ENCODE measurements at places on chromosomes 16 and 17.

- no peak for DNase-seq
Measured at GRCh38 chr17:62781356-62781755, 26.8 kb downstream of the MARCHF10 start.

GRCh38 chr17:45768000-45768399, 16.1 kb upstream of the CRHR1 start:
- DNase-seq: no peak

DNA sequence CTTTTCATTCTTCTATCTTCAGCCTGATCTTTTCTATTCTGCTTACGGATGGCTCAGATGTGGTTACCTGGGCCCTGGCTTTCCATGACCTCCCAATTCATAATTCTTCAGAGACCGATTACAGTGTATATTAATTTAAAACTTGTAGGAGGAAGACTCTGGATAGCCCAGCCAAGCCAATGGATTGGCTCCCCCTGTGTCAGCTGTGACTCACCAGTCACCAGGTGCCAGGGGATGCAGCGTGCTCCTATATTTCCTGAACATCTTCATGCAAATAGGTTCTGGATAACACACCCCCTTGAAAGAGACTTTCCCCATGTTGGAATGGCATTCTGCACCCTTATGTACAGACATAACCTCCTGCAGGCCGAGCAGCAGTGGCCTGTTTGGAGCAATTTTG, 208.3 kb upstream of the WSCD1 start:
- no peak for DNase-seq

- DNase-seq: peak; percentile 49
Measured at GRCh38 chr16:642189-643049, 791 bp downstream of the MCRIP2 start.

DNA sequence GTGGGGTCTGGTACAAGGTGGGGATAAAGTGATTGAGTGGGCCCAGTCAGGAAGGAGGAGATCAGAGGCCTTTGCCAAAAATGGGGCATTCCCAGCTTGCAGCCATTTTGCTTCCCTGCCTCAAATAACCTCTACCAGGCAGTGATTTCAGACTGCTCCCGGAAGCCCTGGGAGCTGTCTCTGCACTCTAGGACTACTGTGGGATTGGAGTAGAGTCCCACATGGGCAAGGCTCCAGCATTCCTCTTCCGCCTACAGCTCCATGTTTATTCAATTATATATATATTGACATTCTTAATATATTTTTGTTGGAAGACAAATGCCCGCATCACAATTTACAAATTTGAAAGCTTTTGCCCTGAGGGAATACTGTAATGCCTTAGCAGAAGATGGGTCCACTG, 13.5 kb downstream of the SUPT6H start:
- DNase-seq: no peak

- DNase-seq: peak; percentile 71
Measured at GRCh38 chr16:31105677-31106213, 2.4 kb upstream of the BCKDK start.
